HCT116 (cell line): ENCODE measurements at places on chromosomes 5 and 9. TPM values are rescaled to one million over a fixed set of nuclear protein-coding genes. Genes with fewer than 3 reads are reported as not detected.

Gene TTC23L
- total RNA-seq = 1.0 TPM

Gene CD14
- 0.42 TPM for total RNA-seq

Gene SCGB3A1
- total RNA-seq = not detected

Gene CFAP157
- 0.22 TPM for total RNA-seq

Gene ANXA2R
- total RNA-seq = 0.37 TPM

Gene SLC34A3
- 0.15 TPM for total RNA-seq

Gene PPP1R2B
- total RNA-seq = not detected

Gene ADAMTSL1
- not detected for total RNA-seq

Gene SCGB3A2
- total RNA-seq = not detected

- peaks cover 13% of the 10 kb centered on the region; the same call in 1 of the 2 replicates for H3K4me1 ChIP-seq
- H3K27me3 ChIP-seq = no peaks in the 10 kb centered on the region
- no peak for DNase-seq
- no peaks in the 10 kb centered on the region for H3K36me3 ChIP-seq
- no peak overlapping the region for H3K4me3 ChIP-seq
Observed at GRCh38 chr5:37251665-37252064, 2.5 kb upstream of the CPLANE1 start.

DNA sequence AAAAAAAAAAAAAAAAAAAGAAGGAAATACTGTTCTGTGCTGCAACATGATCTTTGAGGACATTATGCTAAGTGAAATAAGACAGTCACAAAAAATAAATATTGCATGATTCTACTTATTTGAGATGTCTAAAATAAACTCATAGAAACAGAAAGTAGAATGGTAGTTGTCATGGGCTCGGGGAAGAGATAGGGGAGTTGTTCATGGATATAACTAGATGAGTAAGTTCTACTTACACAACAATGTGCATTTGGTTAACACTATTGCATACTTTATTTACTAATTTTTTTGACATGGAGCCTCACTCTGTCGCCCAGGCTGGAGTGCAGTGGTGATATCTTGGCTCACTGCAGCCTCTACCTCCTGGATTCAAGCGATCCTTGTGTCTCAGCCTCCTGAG is 15.2 kb downstream of the MAML1 start:
- no peaks in the 10 kb centered on the region for H3K4me1 ChIP-seq
- no peaks in the 10 kb centered on the region; the same call in 1 of the 2 replicates for H3K36me3 ChIP-seq
- DNase-seq = no peak

GRCh38 chr5:105407200-105407599 is 1844.6 kb upstream of the NUDT12 start:
- no peaks in the 10 kb centered on the region for H3K4me1 ChIP-seq
- DNase-seq = no peak
- no peak overlapping the region for H3K4me3 ChIP-seq
- H3K27me3 ChIP-seq = no peaks in the 10 kb centered on the region
- H3K36me3 ChIP-seq = no peaks in the 10 kb centered on the region

- H3K27me3 ChIP-seq = no peaks in the 10 kb centered on the region
- no peaks in the 10 kb centered on the region for H3K4me1 ChIP-seq
- H3K4me3 ChIP-seq = no peak overlapping the region
- DNase-seq = no peak
Observed at GRCh38 chr5:22787807-22788206, 65.3 kb downstream of the CDH12 start.

DNA sequence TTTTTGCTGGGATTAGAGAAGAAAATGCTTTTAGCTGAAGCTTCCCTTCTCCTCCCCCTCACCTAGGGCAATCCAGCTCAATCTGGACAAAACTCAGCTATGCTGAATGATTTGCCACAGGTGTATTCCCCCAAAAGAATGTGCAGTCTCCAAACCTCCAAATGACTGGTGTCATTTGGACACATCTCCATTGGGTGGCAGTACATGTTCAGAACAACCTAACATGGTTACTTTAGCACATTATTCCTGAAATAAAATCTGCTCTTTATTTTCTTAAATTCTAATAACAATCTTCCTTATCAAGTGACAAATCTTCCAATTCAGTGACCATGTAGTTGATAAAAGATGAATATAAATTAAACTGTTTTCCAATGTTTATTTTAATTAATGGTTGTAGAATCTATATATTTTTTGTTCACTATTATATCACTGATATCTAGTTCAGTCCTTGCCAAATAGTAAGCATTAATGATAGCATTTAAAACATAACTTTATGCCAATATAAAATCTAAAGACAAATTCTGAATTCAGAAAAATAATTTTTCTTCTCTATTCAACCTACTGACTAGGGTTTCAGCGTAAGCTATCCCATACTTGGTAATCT is 61.3 kb upstream of the MOCS2 start:
- no peaks in the 10 kb centered on the region for H3K36me3 ChIP-seq

GRCh38 chr9:105447386-105447813 is 434 bp upstream of the FSD1L start:
- no peak for DNase-seq
- no peaks in the 10 kb centered on the region for H3K27me3 ChIP-seq
- H3K4me1 ChIP-seq = peaks cover 15% of the 10 kb centered on the region
- no peak overlapping the region; the same call in 1 of the 2 replicates for H3K27ac ChIP-seq
- H3K4me3 ChIP-seq = peak overlapping the region; percentile 93
- no peaks in the 10 kb centered on the region for H3K36me3 ChIP-seq

GRCh38 chr9:117616431-117616831 is 87.8 kb upstream of the TLR4 start:
- H3K4me3 ChIP-seq = no peak overlapping the region
- H3K27ac ChIP-seq = no peak overlapping the region

DNA sequence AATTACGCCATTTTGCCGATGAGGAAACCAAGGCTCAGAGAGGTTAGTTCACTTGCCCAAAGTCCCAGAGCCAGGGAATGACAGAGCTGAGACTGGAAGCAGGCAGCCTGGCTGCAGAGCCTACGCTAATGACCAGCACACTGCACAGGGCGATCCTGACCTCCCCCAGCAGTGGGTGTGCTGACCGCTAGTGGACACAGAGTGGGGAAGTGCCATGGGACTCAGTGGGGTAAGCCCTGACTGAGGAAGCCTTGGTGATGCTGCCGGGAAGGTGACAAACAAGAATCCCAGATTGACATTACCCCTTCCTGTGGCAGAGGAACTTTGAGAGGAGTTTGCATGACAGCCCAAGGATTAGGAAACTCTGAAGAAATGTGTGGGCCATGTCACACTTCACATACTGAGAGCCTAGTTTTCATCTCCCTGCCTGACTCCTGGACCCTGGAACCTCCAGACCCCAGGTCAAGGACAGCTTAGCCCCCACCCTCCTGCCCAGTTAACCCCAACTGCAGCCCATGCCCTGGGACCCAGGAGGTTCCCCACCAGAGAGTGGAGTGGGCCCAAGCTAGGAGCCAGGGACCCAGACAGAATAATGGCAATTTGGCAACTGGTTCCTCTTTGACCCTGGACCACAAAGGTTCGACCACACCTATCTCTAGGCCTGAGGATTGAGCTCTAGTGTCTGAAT is 19.7 kb upstream of the CSF1R start:
- no peaks in the 10 kb centered on the region for H3K27me3 ChIP-seq
- no peaks in the 10 kb centered on the region for H3K4me1 ChIP-seq
- DNase-seq = no peak
- H3K4me3 ChIP-seq = no peak overlapping the region

- no peaks in the 10 kb centered on the region for H3K36me3 ChIP-seq
- peaks cover 39% of the 10 kb centered on the region for H3K4me1 ChIP-seq
- no peaks in the 10 kb centered on the region for H3K27me3 ChIP-seq
- H3K27ac ChIP-seq = peak overlapping the region; percentile 53; the same call in 1 of the 2 replicates
Observed at GRCh38 chr9:33765411-33765810, 29.9 kb upstream of the PRSS3 start.

- no peak overlapping the region for H3K4me3 ChIP-seq
- DNase-seq = no peak
- H3K36me3 ChIP-seq = no peaks in the 10 kb centered on the region
- H3K27me3 ChIP-seq = no peaks in the 10 kb centered on the region
- H3K27ac ChIP-seq = no peak overlapping the region
- H3K4me1 ChIP-seq = no peaks in the 10 kb centered on the region
Observed at GRCh38 chr5:171635561-171636245, 149.9 kb upstream of the SMIM23 start.

GRCh38 chr5:170355601-170356098 is 33.5 kb downstream of the KCNMB1 start:
- no peak overlapping the region for H3K27ac ChIP-seq
- no peak for DNase-seq
- no peaks in the 10 kb centered on the region for H3K4me1 ChIP-seq
- H3K4me3 ChIP-seq = no peak overlapping the region
- no peaks in the 10 kb centered on the region for H3K36me3 ChIP-seq
- peaks cover 58% of the 10 kb centered on the region for H3K27me3 ChIP-seq

GRCh38 chr9:12748954-12749353 is 25.9 kb upstream of the LURAP1L start:
- DNase-seq = no peak
- H3K4me1 ChIP-seq = no peaks in the 10 kb centered on the region
- H3K27me3 ChIP-seq = no peaks in the 10 kb centered on the region
- no peak overlapping the region for H3K4me3 ChIP-seq
- H3K27ac ChIP-seq = no peak overlapping the region

DNA sequence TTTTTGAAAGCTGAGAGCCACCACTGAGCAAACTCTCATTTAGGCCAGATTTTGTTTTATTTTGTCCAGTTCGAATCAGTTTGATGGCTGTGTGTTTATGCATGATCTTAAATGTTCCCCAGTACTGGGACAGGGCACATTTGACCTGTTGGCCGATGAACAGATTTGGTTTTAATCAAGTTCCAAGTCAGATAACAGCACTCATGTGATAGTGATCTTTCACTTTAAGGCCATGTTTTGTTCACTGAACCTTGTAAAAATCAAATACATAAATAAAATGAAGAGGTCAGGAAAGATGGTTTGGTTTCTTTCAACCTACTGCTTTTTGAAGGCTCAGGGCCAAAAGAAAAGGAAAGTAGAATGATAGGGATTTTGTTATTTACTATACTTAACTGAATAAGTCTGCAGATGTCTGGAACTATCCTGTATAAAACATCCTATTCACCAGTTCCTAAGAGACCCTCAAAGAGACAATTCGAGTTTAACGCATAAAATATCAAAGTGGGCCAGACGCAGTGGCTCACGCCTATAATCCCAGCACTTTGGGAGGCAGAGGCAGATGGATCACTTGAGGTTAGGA is 77.2 kb downstream of the PGM5 start:
- no peaks in the 10 kb centered on the region for H3K36me3 ChIP-seq
- no peak overlapping the region for H3K27ac ChIP-seq
- no peak overlapping the region for H3K4me3 ChIP-seq
- H3K27me3 ChIP-seq = 0 out of 2 replicates have a peak, but pooled peaks cover 4% of the 10 kb centered on the region
- no peaks in the 10 kb centered on the region for H3K4me1 ChIP-seq

GRCh38 chr5:120055858-120056257 is 408.2 kb upstream of the PRR16 start:
- no peak overlapping the region for H3K27ac ChIP-seq
- H3K36me3 ChIP-seq = no peaks in the 10 kb centered on the region
- H3K4me3 ChIP-seq = no peak overlapping the region
- H3K4me1 ChIP-seq = no peaks in the 10 kb centered on the region
- no peaks in the 10 kb centered on the region for H3K27me3 ChIP-seq
- peak; percentile 4 for DNase-seq
